ENCODE measurements at places on chromosomes 7 and 10. TPM values are rescaled to one million over a fixed set of nuclear protein-coding genes. Genes with fewer than 3 reads are reported as not detected.

- peak; percentile 40 for ATAC-seq
These were observed 87.1 kb upstream of the AFAP1L2 start for GRCh38 chr10:114491419-114491818.

GRCh38 chr7:90946730-90947501 is 317.3 kb upstream of the FZD1 start:
- no peak for ATAC-seq

DNA sequence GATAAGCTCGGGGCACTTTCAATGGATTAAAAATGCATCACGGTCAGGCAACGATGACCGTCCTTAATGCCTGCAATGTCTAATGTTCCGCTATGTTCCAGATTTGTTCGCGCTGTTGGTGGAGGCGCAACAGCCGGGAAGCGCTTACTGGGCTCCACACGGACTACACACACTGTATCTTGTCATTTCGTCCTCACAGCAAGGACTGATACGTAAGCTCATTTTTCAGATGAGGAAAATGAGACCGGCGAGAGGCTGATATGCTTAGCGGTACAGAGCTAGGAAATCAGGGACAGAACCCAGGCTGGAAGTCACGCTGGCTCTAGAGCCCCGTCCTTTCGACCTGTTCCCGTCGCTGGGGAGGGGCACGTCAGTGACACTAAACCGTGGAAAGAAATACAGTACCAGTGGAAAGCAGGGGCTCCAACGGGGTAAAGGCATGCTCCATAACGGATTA is 670 bp downstream of the TPK1 start:
- ATAC-seq = peak; percentile 26

DNA sequence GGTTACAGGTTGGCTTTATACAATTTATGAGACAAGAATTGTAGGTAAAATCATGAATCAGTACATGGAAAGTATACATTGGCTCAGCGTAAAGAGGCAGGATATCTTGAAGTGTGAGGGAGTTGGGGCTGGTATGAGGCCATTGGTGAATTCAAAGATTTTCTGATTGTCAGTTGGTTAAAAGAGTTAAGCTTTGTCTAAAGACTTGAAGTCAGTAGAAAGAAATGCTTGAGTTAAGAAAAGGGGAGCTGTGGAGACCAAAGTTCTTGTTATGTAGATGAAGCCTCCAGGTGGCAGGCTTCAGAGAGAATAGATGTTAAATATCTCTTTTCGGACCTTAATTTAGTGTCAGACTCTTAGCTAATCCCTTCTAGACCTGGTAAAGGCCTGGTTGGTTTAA is 341.0 kb downstream of the GALNT17 start:
- ATAC-seq = no peak

DNA sequence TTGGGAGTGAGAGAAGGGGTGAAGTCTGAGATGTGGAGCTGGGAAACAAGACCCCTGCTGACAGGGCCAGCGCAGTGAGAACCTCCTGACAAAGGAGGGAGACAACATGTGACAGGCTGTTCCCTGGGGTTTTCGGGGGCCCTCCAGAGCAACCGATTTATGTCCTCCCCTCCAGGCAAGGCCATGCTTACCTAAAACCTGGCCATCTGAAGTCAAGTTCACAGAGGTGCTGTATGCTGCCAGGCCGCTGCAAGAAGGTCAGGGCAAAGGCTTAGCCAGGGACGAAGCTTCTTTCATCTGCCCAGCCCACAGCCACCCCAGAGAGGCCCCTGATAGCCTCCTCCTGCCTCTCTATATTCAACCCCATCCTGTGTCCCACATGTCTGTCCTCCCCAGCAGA is 20.6 kb downstream of the NPC1L1 start:
- ATAC-seq = no peak

Gene LAMTOR4
- 71.1 TPM for total RNA-seq

Gene SORBS1
- 23.2 TPM for total RNA-seq

Gene ADRB1
- 0.04 TPM for total RNA-seq

Gene TMEM176B
- total RNA-seq = 4.2 TPM

Gene AMZ1
- 0.12 TPM for total RNA-seq

Gene GRM3
- not detected for total RNA-seq
